NCI-H1105 treated with DMSO at 0.1 percent for 48 hours (cell line): ENCODE measurements at places on chromosomes 3 and 15.

DNA sequence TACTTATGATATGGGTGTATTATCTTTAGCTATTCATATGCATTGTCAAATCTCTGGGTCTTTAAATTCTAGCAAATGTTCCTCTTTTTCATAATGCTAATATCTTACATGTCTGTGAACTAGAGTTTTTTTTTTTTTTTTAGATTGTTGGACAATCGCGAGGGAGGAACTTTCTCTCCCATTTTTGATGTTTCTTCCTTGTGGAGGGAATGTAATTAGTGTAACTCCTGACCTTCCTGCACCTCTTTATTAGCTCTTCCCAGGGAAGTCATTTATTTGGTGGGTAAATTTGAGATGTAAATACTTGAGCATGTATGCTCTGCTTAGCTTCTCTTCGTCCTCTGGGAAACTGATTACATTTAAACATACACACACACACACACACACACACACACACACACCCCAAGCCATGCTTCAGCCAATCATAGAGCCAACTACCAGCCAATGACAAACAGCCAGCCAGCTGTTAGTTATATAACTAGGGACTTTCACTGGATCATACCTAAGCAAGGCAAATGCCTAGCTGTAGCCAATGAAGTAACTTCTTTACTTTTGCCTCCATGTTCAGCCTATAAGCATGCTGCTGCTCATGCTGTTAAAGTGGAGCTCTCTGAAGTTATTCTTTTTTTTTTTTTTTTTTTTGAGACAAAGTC, 8.3 kb upstream of the USP8 start:
- no peak for DNase-seq

GRCh38 chr3:52086461-52086860, 30.1 kb upstream of the DUSP7 start:
- no peak for DNase-seq

- no peak for DNase-seq
Measured at GRCh38 chr3:24156466-24156865, 211.4 kb downstream of the NR1D2 start.

- peak; percentile 30 for DNase-seq
Measured at GRCh38 chr3:42906070-42906847, at the start of gene ZNF662. Gene ZNF662 (plus strand): TSS chr3:42906142. CDS start chr3:42908115, 1,973 bp downstream.

DNA sequence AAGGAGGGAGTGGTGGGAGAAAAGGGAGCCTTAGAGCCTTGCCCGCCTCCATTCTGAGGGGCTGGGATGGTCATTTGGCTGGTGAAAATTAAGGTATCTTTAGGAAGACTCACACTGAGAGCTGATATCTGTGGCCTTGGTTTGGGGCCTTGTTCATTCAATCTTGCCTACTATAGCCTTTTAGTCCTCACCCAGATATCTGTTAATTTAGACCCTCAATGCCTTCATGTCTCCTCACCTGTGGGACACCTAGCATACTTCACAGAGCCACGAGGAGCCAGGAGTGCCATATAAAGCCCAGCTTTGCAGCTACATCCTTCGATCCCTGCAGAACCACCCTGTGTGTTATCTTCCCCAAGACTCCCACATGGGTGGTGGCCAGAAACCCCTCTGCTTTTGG, 4.7 kb upstream of the ARNT2 start:
- no peak for DNase-seq

DNA sequence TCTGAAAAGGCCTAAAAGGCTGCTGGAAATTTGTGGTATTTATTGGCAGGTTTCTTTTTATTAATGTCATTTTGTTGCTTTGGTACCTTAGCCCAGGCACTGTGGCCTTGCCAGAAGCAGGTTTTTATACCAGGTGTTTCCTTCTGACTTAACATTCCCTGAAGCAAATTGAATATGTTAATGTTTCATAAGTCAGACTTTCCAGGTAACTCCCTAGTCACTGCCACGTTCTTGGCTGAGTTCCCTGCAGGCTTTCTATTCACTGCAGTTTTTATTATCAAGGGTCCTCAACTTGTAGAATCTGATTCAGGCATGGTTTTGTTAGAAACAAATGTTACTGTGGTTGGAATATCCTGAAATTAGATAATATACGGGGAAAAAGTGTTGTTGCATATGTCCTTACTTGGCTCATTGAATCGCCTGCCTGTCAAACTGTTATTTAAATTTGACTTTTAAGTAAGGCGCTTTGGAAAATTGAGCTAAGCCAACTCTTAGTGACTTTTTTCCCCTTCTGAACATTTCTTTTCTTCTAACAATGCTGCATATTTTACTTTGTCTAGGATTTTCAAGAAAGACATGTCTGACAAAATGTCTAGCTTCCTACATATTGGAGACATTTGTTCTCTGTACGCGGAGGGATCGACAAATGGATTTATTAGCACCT, 22.9 kb downstream of the ITPR1 start:
- peak; percentile 13 for DNase-seq
